ENCODE measurements at places on chromosomes 13 and 19.

DNA sequence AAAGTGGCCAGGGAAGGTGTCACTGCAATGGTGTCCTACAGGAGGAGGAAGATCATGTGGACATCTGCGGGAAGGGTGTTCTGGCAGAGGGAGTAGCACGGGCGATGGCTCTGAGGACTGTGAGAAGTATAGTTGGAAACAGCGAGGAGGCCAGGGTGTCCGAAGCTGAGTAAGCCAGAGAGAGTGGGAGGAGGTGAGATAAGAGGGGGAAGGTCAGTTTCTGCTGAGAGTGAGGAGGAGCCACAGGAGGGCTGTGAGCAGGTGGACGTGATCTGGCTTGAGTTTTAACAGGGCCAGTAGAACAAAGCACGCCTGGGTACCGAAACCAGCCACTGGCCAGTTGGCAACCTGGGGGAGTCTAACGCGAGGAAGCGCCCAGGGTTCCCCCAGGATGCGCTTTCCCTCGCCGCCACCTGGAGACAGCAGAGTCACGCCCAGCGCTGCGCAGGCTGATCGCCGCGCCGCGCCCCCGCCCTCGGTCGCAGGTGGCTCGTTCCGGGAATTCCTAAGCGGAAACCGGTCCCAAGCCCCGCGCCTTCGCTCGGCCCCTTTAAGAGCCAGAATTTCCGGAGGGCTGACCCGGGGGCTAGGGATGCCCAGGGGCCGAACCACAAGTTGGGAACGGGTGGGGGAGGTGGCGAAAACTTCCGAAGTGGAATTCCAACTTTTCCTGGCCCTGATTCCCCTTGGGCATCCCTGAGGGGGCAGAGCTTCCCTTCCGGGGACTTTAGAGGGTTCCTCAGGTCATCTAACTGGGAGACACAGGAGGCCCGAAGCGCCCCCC lies 1.1 kb upstream of the LSR start:
- no peak for DNase-seq

DNA sequence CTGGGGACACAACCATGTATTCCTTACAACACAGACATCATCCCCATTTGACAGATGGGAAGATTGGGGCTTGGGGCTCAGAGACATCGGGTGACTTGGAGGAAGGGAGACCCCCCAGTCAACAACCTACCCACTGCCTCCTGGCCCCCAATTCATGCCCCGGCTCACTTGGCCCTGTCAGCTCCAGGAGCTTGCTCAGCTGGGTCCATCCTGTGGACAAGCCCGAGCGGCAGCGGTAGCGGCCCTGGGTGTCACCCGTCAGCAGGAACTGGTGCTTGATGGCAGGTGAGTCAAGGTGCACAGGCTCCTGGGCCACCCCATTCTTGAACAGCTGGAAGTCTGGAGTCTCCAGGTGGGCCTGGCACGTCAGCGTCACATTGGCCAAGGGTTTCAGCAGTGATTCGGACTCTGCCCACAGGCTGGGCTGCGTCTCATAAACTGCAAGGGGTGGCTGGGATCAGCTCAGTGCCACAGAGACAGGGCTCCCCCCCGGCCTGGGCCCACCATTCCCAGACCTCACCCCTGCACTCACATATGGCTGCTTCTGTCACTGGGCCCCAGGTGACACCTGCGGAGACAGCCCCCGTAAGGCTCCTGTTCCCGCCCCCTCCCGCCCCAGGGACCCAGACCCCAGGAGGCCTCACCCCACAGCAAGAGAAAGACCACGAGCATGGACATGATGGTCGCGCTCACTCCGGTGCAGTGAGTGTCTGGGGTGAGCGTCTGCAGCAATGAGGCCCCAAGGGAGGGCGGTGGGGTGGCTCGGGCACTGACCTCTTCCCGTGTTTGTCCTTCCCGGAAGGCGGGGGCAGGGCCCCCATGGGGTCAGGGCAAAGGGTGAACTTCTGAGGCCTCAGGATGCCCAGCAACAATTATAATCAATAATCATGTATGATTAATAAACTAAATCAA lies at the start of gene A1BG:
A1BG (minus strand) TSS at position 733 of the 912 bp plus-strand sequence; CDS start at position 678, 55 bp downstream.
- no peak for DNase-seq

DNA sequence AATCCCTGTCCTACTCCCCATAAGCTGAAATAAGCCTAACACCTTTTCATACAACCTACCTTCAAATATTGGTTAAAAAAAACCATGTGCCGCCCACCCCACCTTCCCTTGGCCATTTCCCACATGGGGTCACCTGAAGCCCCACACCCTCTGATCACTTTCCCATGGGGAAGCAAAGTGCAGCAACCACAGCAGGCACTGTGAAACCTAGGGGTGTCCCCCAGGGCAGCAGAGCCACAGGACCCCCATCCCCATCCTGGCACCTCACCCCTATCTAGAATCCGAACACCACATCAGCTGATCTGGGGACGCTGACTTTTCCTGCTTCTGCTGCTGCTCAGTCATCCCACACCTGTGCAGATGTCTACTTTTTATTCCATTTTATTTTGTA lies 19.9 kb downstream of the CEACAM21 start:
- no peak for DNase-seq

DNA sequence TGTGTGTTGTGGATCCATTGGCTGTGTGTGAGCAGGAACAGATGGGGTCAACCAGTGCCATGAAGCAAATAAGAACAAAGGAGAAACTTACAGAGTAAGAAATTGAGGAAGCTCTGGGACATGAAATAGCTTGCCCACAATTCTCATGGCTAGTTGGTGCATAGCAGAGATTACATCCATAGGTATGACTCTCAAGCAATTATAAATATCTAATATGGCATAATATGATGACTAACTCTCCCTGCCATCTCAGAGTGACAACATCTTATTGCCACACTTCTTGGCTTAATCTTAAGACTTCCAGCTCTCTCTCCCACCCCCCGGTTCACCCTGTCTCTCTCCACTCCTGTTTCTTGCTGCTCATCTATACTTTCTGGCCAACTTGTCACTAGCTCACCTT lies 53.3 kb downstream of the OXGR1 start:
- no peak for DNase-seq

DNA sequence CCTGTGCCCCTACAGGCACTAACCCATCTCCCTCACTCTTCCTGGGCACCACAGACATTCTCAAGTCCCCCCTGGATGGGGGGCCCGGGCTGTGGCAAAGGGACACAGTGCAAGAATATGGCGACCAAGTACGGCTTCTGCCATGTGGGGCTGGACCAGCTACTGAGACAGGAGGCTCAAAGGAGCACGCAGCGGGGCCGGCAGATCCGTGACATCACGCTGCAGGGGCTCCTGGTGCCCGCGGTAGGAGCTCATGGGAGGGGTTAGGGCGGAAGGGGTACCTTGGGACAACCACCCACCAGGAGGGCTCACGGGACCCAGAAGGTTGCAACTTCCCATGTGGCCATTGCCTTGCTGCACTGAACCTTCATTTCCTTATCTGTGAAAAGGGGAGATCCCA lies 3.3 kb upstream of the GTF2F1 start:
- DNase-seq: no peak

DNA sequence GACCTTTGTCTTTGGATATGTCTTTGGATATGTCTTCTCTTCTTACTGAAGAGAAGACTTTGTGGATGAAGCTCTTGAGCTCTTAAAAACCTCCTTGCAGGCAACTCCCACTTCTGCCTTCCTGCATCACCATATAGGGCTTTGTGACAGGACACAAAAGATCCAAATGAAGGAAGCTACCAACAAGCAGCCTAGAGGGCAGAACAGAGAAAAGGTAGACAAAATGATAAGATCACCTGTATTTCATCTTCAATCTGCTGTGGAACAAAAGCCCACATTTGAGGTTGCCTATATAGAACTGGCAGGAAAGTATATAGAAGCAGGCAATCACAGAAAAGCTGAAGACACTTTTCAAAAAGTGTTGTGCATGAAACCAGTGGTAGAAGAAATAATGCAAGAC lies 42.5 kb downstream of the N4BP2L1 start:
- DNase-seq: no peak

DNA sequence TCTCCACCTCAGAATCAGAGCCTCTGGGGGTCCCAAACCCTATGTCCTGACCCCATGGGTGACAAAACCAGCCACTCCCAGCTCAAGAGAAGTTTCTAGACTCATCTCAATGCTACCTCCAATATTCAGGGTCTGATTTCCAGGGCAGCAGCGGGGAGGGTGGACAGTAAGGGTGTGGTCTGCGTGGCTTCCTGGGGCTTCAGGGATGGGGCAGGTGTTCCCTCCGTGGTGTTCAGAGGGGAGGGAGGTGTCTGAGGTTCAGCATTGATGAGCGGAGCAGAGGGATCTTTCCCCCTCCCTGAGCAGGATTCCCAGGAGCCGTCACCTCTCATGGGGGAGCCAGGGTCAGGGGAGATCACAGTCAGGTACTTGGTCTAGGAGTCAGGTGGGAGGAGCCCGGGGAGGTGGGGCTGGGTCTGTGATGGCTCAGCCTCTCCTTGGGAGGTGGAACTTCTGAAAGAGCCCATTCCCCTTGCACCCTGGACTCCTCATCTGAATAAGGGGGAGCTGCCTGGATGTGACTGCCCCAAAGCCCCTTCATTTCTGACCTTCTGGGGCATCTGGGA lies 2.9 kb downstream of the LILRA2 start:
- no peak for DNase-seq

DNA sequence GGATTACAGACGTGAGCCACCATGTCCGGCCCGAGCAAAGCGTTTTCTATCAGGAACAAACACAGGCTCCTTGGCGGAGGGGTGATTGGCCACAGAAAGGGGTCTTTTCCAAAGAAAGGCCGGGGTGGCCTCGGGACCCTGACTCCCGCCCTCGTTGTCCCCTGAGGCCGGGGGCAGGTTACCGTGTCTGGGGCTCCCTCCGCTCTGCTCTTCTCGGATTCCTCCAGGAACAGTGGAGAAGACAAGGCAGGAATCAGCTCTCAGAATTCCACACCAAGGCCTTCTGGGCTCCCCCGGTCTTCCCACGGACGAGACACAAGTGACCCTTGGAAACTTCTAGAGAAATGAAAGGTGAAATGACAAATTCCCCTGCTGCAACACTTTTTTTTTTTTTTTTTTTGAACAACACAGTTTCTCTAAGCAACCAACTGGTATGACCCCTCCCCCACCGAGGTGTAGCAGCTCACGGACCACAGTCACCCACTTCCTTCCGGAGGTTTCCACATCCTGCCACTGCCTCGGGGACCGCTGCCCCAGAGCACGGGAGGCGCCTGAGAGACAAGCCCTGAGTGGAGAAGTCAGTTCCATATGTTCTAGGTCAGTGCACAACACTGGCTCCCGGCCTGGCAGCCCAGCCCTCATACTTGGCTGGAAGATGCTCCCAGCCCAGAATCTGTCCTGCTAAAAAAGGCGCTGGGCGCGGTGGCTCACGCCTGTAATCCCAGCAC lies 11.0 kb downstream of the MOB3A start:
- DNase-seq: peak; percentile 33

- no peak for DNase-seq
These were observed 36.3 kb upstream of the LSM14A start for GRCh38 chr19:34135821-34136611.

GRCh38 chr13:25844559-25845434 lies 207.0 kb downstream of the SHISA2 start:
- no peak for DNase-seq

DNA sequence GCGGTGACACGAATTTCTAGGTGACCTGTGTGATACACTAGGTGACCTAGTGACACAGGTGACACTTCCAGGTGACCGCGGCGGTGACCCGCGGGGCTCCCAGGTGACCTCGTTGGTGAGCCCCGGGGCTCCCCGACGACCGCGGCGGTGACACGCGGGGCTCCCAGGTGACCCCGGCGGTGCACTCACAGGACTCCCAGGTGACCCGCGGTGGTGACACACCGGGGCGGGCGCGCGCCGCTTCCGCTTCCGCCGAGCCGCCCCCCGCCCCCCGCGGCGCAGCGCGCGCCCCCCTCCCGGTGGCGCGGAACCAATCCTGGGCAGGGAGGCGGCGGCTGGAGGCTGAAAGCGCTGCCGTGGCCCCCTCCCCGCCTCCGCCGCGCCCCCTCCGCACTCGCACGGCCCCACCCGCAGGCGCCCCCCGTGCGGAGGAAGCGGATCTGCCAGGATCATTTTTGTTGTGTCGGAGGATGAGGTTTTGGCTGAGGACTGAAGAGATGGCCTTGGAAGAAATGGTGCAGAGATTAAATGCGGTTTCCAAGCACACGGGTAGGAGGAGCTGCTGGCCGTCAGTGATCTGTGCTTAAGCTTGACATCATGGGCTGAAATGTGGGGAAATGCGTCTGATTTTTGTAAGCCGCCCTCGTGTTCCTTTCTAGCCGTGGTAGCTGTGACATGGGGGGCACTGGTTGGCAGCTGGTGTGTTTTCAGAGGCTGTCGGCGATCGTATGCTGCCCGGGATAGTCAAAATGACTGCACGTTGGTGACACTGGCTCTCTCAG lies at the start of gene MCF2L:
MCF2L (plus strand) TSS at position 305 of the 782 bp plus-strand sequence; CDS start at position 471, 166 bp downstream.
- DNase-seq: peak; percentile 53

DNA sequence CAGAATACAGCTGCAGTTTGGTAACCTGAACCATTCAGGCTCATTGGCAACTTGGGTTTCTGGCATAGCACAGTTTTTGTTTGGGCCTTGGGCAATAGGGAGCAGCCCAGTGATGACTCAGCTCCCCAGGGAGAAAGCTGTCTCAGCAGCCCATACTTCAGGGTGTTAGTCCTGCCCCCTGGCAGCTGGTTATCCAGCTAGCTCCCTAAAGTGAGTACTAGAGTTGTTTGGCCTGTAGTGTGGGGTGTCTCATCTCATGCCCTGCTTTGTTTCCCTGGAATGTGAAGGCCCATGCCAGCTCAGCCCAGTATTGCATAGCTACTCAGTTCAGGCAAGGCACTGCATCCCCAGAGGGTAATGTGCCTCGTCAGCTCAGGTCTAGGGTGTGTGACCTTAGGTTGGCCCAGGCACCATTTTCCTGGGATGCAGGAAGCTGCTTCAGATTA lies 18.2 kb upstream of the ZNF543 start:
- peak; percentile 99 for DNase-seq

- no peak for DNase-seq
These were observed 275.6 kb downstream of the DCLK1 start for GRCh38 chr13:35855531-35856019.

DNA sequence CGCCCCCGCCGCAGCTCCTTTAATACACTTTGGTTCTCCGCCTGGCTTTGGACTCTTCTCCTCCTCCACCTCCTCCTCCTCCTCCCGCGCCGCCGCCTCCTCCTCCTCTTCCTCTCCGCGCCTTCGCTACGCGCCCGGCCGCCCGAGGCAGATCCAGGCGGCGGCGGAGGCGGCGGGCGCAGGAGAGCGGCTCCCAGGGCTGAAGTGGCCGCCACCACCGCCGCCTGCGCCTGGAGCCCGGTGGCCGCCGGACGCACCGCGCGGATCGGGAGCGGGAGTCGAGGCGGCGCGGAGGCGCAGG lies at the start of gene ZIC2:
ZIC2 (plus strand) TSS at position 50 of the 301 bp plus-strand sequence. CDS start 281 bp downstream, outside the sequence.
- DNase-seq: no peak

All from cardiac fibroblast (primary cell).